Thoracic aorta (tissue), 2 donors: ENCODE measurements at places on chromosomes 7 and 10. TPM values are rescaled to one million over a fixed set of nuclear protein-coding genes. Genes with fewer than 3 reads are reported as not detected.

NDUFB8 gene
- total RNA-seq, result 106 TPM

CYP26C1 gene
- total RNA-seq, result 0.35 TPM

LIPM gene
- total RNA-seq, result not detected

- DNase-seq, result no peak
These were observed 3.2 kb downstream of the OPN4 start for GRCh38 chr10:86657396-86658011.

DNA sequence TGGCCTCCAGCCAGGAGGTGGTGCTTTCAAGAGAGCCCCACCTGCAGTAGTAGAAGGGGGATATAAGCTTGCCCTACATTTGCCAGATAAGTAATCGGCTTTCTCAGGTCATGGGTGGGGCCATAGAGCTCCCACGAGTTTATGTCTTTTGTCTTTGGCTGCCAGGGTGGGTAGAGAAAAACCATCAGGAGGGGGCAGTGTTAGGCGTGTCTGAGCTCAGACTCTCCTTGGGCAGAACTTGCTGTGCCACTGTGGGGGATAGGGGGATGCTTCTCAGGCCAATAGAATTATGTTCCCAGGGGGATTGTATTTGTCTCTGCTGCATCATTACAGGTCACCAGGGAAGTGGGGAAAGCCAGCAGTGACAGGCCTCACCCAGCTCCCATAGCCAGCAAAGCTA lies 12.3 kb upstream of the MRPS33 start:
- no peak for DNase-seq

DNA sequence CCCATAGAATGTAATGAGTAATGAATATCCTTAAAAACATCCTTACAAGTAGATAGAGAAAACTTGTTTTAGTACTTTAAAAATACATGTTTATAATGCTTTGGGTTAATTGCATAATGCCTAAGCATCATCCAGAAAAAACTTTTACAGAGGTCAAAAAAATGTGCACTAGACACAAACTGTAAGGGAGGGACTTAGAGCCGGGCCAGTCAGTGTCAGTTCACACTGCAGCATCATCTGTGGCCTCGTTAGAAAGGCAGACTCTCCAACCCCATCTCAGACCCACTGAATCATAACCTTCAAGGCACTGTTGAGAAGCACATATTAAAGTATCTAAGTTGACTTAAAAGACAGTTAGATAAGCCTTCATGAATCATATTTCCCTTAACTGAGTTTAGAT lies 230.1 kb upstream of the PRPS1L1 start:
- no peak for DNase-seq
